ENCODE measurements at places on chromosomes 1 and 21. TPM values are rescaled to one million over a fixed set of nuclear protein-coding genes. Genes with fewer than 3 reads are reported as not detected.

GRCh38 chr21:42381347-42381984 lies 14.4 kb downstream of the TMPRSS3 start:
- no peak for DNase-seq

- no peak for DNase-seq
Observed at GRCh38 chr1:201760516-201760915, 68.4 kb upstream of the IPO9 start.

DNA sequence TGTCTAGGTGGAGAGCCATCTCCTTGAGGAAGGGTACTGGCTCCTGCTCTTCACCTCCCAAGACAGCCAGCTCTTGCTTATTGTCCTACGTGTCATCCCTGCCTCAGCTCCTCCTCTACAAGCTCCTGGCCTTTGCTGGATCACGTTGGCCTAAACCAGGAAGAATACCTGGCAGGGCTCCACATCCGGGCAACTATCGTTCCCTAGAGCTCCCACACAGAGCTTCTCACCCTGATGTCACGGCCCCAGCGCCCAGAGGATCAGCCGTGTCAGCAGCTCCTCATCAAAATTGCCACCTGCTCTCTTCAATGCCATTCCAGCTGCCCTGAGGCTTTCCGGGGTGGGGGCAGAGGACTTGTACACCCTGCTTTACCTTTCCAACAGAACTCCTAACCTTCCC lies 1.9 kb upstream of the TPM3 start:
- no peak for DNase-seq

DNA sequence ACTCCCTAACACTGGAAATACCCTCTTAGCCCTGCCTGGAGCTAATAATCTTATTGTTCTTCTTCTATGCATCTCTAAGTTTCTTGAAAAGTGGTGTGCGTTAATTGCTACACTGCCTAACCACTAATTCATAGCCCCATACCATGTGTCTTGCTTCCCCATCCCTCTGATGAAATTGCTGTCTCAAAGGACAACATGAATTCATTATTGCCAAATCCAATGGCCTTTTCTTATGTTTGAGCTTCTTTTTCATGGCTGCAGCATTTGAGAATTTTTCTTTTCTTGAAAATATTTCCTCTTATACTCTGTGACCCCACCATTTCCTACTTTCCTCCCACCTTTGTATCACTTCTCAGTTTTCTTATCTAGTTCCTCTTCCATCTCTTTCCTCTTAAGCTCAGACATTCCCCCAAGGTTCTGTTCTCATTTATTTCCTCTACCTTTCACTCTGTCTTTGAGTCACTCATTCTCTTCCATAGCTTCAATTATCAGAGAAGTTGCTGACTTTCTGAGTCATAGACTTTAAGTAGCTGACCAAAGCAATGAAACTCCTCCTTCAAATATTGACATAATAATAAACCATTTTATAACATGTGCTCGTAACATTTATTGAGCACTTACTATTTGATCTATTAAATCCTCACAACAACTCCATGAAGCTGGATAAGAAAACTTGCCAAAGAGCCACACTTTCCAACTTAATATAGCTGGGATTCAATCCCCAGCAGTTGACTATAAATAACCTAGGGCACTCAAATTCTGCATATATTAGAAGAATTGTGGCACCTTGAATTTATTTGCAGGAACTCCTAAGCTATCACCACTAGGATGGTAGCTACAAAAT lies 35.5 kb upstream of the ATP6V1G3 start:
- DNase-seq, result no peak

- DNase-seq, result no peak
Observed at GRCh38 chr21:32359719-32360260, 33.0 kb downstream of the URB1 start.

DNA sequence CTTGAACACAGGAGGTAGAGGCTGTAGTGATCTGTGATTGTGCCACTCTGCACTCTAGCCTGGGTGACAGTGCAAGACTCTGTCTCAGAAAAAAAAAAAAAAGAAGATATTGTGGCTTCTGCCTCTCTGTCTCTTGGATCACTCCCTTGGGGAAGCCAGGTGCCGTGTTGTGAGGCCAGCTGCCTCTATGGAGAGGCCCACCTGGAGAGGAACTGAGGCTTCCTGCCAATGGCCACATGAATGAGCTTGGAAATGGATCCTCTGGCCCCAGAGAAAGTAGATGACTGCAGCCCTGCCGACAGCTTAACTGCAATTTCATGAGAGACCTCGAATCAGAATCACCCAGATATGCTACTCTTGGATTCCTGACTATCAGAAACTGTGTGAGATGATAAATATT lies 19.7 kb upstream of the AK2 start:
- no peak for DNase-seq

GRCh38 chr1:224266915-224267856 lies 62.8 kb downstream of the NVL start:
- no peak for DNase-seq

GRCh38 chr1:23101887-23102286 lies 66.8 kb downstream of the LUZP1 start:
- no peak for DNase-seq

- DNase-seq, result no peak
Observed at GRCh38 chr1:156072251-156072650, 10.0 kb downstream of the MEX3A start.

DNA sequence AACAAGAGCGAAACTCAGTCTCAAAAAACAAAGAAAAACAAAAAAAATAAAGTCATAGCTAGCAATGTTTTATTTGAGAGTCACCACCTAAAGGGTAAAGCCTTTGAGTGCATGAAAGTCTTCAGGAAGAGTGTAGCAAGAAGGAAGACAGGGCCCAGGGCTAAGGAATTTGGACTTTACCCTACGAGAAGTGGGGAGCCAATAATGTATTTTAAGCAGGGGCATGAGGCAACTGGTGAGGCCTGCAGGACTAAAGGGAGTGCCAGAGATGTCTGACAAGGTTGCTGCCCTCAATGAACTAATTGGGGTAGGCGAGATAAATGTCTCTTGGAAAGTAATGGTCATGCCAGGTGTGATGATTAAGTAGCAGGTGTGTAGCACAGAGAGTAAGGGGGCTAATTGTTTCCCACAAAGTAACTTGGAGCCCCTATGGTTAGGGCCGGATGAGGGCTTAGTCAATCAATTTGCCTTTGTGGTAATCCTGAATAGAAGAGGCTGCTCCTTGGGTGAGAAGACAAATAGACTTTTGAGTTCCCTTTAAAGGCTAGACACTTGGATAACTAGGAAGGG lies 31.6 kb upstream of the CACNA1E start:
- DNase-seq, result no peak

DNA sequence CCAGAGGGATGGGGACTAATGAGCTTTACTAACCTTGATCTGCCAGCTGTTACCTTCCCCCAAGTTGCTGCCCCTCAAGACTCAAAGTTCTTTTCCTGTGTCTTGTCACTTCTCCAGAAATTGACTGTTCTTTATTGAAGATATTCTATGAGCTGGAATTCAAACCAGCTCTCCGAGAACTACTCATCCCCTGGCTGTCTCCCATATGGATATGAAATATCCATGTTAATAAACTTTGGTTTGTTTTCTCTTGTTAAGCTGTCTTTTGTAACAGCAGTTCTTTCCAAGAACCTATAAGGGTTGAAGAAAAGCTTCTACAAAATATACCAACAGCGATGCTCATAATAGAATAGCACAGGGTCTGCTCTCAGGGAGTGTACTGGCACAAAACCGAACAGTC lies 77.0 kb downstream of the CAMK2N1 start:
- no peak for DNase-seq

DNA sequence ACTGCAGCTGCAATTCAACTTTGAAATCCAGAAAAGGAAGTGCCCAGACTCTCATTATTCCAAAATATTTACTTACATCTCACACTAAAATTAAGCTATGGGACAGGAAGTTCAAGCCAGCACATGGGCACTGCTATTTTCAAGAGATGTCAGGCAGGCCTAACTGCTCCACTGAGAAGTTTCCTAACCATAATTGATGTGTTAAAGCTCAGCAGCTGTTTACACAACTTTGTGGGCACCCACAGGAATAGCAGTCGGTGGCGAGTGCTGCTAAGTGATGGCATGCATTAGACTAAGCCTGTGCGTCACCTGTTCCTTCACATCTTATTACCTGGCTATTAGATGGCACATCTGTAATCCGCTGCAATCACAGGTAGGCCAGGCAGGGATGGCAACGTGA lies 303.3 kb upstream of the DAB1 start:
- DNase-seq, result no peak

GRCh38 chr1:163337631-163338030 lies 15.9 kb downstream of the NUF2 start:
- DNase-seq, result no peak

- DNase-seq, result no peak
Observed at GRCh38 chr1:228171221-228171891, 5.8 kb downstream of the IBA57 start.

DNA sequence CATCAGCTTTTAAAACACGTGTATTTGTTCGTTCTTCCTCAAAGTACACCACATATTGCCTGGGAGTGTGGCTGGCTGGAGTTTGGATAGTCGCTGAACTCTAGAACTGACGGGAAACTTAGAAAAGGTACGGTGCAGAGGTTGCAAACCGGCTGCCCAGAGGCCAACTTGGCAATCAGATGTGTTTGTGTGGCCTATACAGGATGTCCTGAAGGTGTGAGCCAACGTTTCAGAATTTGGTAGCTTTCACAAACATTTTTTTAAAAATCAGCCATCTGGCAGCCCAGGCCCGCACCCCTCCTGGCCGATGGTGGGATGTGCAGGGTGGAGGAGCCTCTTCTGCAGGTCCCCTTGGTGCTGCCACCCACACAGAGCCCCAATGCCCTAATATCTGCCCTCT lies 73.6 kb upstream of the SLC25A33 start:
- DNase-seq, result no peak

DNA sequence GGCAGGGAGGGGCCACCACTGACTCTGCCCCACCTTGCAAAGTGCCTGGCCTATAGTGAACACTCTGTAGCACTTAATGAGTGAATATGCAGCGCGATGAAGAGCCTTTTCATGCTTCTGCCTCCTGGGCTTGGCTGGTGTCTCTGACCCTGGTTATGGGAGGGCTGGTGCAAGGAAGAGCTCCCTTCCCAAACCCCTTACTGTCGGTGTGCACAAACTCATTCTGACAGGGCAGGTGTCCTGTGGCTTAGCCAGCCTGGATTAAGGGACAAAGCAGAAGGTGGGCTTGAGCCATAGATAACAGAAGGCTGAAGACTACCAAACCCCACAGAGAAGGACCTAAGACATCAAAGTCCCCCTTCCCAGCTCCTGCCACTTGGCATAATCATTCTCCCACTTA lies 2.0 kb upstream of the NCMAP start:
- DNase-seq, result no peak

DNA sequence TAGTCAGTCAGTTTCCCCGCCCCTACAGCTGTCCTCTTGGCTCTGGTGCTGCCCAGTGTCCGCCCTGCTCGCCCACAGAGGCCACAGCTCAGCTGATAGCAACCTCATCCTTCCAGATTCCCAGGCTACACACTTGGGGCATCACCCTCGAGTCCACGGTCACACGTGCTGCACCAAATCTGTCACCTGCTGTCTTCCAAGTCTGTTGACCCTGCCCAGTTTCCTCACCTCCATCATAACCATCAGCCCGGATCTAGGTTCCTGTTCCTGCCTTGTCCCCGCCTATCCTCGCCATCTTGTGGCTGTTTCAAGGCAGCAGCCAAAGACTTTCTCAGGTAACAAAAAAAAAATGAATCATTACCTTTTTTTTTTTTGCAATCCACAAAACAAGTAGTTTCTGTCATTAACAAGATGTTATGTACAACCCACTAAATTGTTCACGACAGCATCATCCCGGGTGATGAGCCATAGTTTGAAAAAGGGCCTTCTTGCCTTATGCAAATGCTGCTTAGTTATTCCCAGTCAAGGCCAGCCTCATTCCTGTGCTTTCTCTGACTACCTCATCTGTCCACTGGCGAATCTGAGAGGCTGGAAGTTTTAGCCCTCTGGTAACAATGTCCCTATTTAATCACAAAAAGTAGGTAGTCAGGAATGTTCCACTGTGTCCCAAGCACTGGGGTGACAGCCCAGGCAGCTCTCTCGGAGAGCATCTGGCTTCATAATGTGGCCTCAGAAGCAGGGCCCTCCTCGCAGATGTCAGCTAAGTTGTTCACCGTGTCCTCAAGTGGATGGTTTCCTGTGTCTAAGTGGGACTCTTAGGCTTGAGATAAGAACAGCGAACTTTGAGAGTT lies 4.9 kb upstream of the MIIP start:
- no peak for DNase-seq

- no peak for DNase-seq
Observed at GRCh38 chr1:82390627-82391026, 589.9 kb downstream of the ADGRL2 start.

DNA sequence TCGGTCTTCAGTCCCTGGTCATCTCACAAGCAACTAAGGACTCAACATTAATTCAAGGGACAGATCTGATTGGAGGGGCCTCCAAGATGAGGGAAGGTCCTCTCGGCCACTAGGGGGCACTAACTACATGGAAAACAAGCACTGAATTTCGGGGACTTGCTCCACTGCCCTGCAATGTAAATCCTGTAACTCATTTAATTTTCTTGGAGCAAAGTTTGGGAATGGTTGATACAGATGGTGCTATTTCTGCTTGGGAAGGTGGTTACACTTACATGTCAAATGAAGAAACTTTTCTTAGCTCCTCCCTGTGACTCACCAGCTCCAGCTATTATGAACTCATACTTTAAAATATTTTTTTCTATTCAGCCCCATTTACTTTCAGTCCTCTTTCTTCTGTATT lies 97.4 kb upstream of the KCNJ15 start:
- peak; percentile 68 for DNase-seq

- DNase-seq, result peak; percentile 11
Observed at GRCh38 chr1:148264374-148265276, 112.5 kb upstream of the NBPF11 start.

DNA sequence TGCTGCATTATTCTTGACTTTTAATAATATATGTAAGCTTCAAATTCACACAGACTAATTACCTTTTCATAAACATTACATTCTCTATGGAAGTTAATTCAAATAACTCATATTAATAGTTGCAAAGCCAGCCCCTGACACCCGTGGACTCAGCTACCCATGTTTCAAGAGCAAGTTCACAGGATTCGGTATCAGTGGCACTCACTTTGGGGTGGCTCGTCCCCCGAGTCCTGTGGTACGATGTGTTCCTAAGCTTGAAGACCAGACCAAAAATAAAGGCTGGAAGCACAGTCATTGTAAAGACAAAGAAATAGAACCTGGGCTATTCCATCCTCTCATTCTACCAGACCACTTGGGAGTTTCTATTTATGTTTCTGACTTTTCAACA lies 70.9 kb downstream of the ITPKB start:
- no peak for DNase-seq

- DNase-seq, result no peak
Observed at GRCh38 chr1:109357616-109358015, 40.1 kb downstream of the SORT1 start.

Gene HNRNPCL2
- 0.18 TPM for polyA plus RNA-seq

Gene SRSF11
- polyA plus RNA-seq, result 192 TPM

Gene C1orf232
- polyA plus RNA-seq, result not detected

Gene FOXO6
- polyA plus RNA-seq, result 15.0 TPM

Gene DIO1
- not detected for polyA plus RNA-seq

Gene PYHIN1
- 0.23 TPM for polyA plus RNA-seq

Gene IER5
- 7.5 TPM for polyA plus RNA-seq

Gene PTGER3
- polyA plus RNA-seq, result 1.2 TPM

Gene LDLRAP1
- 14.5 TPM for polyA plus RNA-seq

Gene ABCA4
- polyA plus RNA-seq, result 0.71 TPM

Gene SCAF4
- polyA plus RNA-seq, result 25.1 TPM

Gene SPRR4
- not detected for polyA plus RNA-seq

Gene STUM
- polyA plus RNA-seq, result 20.5 TPM

Gene RAP1GAP
- polyA plus RNA-seq, result 1.4 TPM

Gene BSND
- polyA plus RNA-seq, result 0.08 TPM
